ENCODE measurements at places on chromosomes 16 and 17.

DNA sequence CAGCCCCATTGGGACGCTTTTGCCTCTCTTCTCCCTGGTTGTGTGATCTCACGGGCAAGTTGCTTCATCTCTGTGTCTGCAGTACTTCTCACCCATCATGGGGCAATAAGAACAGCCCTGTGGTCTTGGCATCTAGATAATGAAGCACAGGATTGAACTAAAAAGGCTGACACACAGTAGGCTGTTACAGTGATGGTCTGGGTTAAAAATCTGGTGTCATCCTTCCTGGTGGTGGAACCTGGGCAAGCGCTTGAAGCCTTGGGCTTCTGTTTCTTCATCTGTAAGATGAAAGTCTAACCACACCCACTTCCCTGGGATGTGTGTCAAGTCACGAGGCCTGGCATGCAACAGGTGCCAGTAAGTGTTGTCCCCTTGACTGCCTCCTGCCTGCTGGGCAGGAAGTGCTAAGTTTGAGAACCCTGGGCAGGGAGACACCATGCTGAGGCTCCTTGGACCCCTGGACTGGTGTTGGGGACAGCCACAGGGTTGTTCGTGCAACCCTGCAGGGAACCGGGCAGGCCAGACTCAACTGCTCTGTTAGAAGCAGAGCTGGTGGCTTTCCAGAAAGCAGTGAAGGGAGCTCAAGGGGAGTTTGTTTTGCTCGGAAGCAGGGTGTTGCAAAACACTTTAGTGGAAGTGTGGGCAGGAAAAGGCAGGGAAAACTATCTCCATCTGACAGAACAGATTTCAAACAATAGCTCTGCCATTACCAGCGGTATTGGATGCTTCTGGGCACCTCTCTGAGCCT is 5.9 kb upstream of the MAP2K3 start:
- no peak for DNase-seq

GRCh38 chr17:45948881-45949624 is 50.0 kb upstream of the STH start:
- peak; percentile 20 for DNase-seq

GRCh38 chr17:20092973-20093626 is 83.9 kb downstream of the SPECC1 start:
- no peak for DNase-seq

DNA sequence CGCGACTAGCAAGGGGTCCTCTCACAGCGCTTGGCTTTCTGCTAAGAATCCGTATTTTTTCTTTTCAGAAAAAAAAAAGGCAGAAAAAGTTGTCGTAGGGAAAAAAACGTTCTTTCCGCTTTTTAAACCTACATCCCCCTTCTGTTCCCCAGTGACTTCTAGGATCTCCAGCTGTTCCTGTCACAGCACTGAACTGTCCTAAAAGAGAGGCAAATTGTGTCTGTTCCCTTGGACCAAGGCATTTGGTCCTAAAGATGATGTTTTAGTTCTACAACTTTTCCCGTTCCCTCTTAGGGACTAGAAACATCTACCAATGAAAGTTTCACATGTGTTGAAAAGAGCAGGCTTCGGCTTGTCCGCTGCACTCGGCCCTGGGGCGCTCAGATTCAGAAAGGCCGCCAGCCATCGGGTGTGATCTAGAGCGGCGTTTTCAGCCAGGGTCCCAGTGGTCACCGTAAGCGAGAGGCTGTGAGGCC is 100.7 kb upstream of the CHMP6 start:
- DNase-seq = no peak

DNA sequence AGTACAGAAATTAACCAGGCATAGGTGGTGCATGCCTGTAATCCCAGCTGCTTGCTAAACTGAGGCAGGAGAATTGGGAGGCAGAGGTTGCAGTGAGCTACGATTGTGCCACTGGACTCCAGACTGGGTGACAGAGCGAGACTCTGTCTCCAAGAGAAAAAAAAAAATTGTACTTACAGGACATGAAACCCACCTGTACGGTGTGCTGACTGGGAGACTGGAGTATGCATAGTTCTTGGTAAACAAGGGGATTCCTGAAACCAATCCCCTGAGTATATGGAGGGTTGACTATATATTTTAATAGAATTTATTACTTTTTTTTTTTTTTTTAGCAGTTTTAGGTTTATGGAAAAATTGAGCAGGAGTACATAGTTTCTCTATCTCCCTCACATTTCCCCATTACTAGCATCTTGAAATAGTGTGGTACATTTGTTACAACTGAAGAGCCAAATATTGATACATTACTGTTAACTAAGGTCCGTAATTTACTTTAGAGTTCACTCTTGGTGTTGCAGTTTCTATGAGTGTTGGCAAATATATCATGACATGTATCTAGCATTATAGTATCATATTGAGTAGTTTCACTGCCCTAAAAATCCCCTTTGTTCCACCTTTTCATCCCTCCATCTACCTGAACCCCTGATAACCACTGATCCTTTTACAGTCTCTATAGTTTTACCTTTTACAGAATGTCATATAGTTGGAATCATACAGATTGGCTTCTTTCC is 19.3 kb downstream of the TENT4B start:
- no peak for DNase-seq
